Pulmonary artery endothelial cell (primary cell): ENCODE measurements at places on chromosomes 3 and 15. TPM values are rescaled to one million over a fixed set of nuclear protein-coding genes. Genes with fewer than 3 reads are reported as not detected.

CDCP1 gene
- total RNA-seq, result 3.7 and 6.6 TPM in 2 replicates

SLC6A20 gene
- not detected in 2 replicates for total RNA-seq

GOLGA8O gene
- total RNA-seq, result 0.20 and 0.53 TPM in 2 replicates

TNIK gene
- 36.0 and 37.2 TPM in 2 replicates for total RNA-seq

GOLGA6L4 gene
- total RNA-seq, result 0.60 and 0.92 TPM in 2 replicates

DNAH12 gene
- 0.04 and 0.07 TPM in 2 replicates for total RNA-seq

PCSK6 gene
- 0.04 and 0.26 TPM in 2 replicates for total RNA-seq

SERINC4 gene
- not detected in 2 replicates for total RNA-seq

FBXO45 gene
- 14.4 and 22.7 TPM in 2 replicates for total RNA-seq

ILDR1 gene
- total RNA-seq, result not detected in 2 replicates

TM4SF1 gene
- 1,009 and 1,063 TPM in 2 replicates for total RNA-seq

CCDC54 gene
- not detected in 2 replicates for total RNA-seq

CAMK2N2 gene
- total RNA-seq, result 0.07 TPM in 1 of 2 replicates, not detected in the other

CNTN4 gene
- total RNA-seq, result not detected in 2 replicates

CCDC32 gene
- 20.8 and 26.2 TPM in 2 replicates for total RNA-seq

ITIH1 gene
- total RNA-seq, result not detected in 2 replicates

TMEM207 gene
- not detected in 2 replicates for total RNA-seq

SLC6A1 gene
- under 0.01 TPM in 1 of 2 replicates, not detected in the other for total RNA-seq

APOD gene
- total RNA-seq, result 1.3 and 25.1 TPM in 2 replicates

CHSY1 gene
- total RNA-seq, result 50.5 and 58.9 TPM in 2 replicates

GPR171 gene
- total RNA-seq, result not detected in 2 replicates

ARGFX gene
- not detected in 2 replicates for total RNA-seq

MOBP gene
- 0.07 and 0.95 TPM in 2 replicates for total RNA-seq

EXOG gene
- 9.6 and 12.2 TPM in 2 replicates for total RNA-seq

NRG4 gene
- not detected in 2 replicates for total RNA-seq

KBTBD12 gene
- not detected in 2 replicates for total RNA-seq

PLSCR5 gene
- total RNA-seq, result not detected in 2 replicates

KLHL25 gene
- 3.6 and 5.7 TPM in 2 replicates for total RNA-seq

HES1 gene
- 18.9 and 23.8 TPM in 2 replicates for total RNA-seq
